HuH-7 (cell line): ENCODE measurements at places on chromosomes 2 and 18.

GRCh38 chr2:173657996-173658717, 303.5 kb downstream of the CDCA7 start:
- DNase-seq, result no peak

DNA sequence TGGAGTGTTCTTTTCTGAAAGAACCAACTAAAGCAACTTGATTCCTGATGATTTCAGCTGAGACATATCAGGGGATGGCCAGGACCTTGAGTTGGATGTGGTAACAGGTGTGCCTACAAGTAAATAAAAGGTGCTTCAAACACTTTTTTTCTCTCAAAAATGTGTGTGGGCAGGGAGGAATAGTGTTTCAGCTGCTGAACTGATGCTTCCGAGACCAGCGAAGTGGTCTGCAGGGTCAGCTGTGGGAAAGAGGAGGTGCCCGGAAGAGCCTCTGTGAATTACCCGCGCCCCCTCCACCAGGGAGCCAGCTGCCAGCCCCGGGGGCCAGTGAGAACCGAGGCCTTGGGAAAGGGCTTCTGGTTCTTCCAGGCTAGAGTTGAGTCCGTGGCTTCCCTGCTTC, 249.3 kb downstream of the GBX2 start:
- no peak for DNase-seq

DNA sequence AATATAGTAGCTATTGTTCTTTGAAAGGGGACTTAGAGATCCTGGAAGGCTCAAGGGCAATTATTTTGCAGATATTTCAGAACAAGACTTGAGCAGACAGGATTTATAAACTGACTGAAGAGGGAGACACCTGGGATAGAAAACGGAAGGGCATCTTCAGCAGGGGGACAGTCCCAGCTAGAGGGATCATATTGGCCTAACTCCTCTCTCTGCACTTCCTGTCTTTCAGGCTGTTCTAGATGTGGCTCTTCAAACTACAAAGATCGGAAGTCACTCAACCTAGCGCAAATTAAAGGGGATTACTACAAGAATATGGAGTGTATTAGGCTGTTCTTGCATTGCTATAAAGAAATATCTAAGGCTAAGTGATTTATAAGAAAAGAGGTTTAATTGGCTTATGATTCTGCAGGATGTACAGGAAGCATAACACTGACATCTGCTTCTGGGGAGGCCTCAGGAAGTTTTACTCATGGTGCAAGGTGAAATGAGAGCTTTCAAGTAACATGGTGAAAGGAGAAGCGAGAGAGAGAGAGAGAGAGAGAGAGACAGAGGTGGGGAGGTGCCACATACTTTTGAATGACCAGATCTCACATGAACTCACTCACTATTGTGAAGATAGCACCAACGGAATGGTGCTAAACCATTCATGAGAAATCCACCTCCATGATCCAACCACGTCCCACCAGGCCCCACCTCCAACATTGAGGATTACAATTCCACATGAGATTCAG, 5.3 kb upstream of the CTIF start:
- no peak for DNase-seq

DNA sequence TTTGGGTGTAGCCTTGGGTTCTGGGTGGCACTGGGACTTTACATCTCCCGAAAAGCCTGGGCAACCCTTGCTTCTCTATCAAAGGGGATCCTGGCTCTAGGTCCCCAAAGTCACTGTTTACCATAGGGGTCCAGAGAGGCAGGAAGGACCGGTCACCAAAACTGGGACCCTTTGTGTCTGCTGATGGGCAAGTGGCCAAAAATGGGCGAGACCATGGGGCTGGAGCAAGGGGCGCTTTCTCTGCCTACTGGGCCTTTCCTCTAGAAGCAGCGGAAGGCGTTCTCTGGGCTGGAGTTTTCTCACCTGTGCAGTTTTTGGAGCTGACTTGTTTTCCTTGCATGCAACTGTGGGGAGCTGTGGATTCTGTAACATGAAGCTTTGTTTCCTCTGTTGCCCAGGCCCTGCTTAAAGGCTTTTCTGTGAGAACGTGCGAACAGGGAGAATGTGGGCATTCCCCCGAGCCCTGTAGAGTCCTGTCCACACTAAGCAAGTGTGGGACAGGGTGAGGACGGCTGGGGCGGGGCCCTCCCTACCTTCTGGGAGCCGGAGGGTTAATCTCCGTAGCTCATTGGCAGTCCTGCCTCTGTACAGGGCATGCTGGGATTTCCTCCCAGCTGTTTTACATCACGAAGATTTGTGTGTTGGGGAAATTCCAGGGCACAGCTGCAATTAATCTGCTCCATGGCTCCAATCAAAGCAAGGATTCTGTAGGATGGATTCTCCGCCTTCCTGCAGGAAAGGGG, 50.2 kb downstream of the TGOLN2 start:
- no peak for DNase-seq

DNA sequence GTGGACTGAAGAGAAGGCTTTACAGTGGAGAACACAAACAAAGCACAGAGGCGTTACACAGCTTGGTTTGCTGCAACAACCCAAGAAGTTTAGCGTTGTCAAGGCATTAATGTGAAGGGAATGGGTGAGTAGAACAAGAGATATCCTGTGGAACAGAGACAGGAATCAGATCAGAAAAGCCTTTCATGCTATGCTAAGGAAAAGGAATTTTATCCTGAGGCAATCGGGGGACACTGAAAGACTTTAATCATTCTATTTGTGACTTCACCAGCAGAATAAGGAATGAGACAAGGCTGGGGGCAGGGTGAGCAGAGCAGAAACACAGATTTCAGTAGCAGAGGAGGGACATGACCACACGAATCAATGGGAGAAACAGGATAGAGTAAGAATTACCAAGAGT, 600.7 kb downstream of the IRS1 start:
- DNase-seq, result no peak

GRCh38 chr18:70464343-70465114, 175.7 kb downstream of the SOCS6 start:
- DNase-seq, result peak; percentile 43

GRCh38 chr2:238515377-238515776, 88.7 kb downstream of the ASB1 start:
- no peak for DNase-seq

DNA sequence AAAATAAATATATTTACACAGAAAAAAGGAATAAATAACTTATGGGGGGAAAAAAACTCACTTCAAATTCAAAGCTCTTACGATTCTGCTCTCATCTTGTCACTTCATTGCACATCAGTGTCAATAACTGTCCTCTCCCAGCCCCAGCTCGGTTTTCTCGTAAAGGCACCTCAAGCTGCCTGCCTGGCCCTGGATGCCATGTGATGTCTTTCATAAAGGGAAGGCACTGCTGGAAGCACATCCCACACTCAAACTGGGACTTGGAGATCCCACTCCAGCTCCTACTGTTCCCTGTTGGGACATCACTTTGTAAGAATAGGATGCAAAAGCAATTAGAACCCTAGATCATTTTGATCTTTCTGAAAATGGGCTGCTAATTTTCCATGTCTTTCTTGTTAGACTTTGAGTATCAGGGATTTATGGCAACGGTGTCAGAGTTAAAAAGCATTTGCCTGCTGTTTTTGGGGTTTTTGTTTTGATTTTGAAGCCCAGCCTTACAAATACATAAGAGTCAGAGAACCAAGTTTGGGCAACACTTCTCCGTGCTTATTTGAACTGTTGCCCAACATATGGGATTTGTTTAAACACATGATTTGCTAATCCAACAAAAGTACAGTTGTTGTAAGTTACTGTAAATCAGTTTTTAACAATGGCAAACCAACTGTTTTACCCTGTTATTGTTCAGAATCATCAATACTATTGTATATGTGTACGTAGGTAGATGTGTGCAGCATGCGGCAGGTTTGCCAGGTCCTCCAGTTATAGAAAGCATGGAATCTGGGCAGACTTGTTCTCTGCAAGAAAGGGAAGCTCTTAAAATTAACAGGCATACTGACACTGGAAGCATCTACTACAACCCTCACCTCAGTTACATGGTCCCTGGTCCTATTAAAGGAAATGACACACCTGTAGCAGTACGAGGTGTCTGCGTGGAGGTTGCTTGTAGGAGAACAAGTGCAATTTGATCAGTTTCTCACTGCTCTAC, 20.6 kb downstream of the SERTAD2 start:
- no peak for DNase-seq

GRCh38 chr2:229634601-229635370, 79.6 kb downstream of the DNER start:
- no peak for DNase-seq

DNA sequence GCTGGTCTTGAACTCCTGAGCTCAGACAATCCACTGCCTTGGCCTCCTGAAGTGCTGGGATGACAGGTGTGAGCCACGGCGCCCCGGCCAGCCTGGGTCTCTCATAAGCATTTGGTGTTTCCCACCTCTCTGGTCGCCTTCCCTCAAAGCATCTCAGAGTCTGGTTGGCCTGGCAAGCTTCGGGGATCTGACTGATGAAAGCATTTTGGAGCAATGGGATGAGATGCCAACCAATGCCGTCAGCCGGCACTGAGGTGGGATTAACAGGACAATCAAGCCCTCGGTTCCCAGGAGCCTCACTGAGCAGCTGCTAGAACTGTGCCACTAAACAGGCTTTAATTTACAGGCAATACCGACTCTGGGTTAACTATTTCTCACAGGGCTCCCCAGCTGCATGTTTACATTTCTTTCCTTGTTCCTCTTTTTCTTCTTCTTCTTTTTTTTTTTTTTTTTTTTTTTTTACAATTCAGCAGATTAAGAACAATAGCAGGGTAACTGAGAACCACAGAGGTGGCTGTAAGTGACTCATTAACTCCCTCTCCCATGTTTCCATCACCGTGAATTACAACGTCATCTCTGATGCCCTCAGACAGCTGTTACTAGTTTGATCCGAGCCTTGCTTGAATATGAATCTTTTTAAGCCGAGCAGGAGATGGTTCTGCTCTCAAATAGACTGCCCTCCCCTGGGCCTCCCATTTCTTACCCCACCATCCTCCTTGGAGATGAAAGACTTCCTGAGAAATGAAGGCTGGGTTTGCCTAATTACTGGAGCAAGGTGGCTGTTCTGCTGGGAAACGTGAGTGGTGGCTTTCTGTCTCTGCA, 37.9 kb downstream of the ODC1 start:
- DNase-seq, result no peak

GRCh38 chr2:118535171-118535817, 312.2 kb downstream of the EN1 start:
- no peak for DNase-seq

GRCh38 chr2:150378686-150379085, 108.8 kb downstream of the RND3 start:
- no peak for DNase-seq
